ENCODE measurements at places on chromosomes 3 and 15. TPM values are rescaled to one million over a fixed set of nuclear protein-coding genes. Genes with fewer than 3 reads are reported as not detected.

The TPRG1 gene
- 1.3 TPM for total RNA-seq

DNA sequence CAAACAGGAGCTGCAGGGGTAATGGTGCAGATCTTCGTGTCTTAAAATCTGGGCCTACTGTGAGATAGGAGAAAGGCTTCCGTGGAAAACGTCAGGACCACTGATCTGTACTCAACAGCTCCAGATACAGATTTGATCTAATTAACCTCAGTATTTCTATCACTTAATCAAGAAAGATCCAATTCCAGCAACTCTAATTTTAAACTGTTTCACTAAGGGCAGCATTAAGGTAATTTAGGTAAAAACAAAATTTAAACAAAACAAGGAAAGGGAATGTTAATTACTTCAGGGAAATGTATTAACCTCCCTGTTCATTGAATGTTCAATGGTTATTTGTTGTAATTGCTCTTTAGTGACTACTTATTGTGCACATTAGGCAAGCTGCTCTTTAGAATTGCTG is 26.4 kb upstream of the TTC14 start:
- DNase-seq = no peak

The AADAC gene
- total RNA-seq = 0.32 TPM

DNA sequence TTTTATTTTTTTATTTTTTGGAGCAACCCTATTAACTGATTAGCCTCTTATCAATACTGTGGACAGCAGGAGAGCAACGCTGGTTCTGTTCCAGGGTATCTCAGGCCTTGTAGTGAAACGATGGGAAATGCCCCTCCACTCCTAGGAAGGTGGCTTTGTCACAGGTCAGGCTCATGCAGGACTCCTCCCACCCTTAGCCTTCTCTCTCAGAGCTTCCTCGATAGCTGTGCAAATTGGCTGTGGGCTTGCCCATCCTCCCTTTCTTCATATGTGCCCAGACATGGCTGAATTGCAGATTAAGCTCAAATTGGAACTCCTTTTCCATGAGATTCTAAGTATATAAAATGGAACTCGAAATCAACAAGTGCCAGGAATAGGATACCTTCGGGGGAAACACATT is 38.5 kb downstream of the TMEM41A start:
- no peak for DNase-seq

DNA sequence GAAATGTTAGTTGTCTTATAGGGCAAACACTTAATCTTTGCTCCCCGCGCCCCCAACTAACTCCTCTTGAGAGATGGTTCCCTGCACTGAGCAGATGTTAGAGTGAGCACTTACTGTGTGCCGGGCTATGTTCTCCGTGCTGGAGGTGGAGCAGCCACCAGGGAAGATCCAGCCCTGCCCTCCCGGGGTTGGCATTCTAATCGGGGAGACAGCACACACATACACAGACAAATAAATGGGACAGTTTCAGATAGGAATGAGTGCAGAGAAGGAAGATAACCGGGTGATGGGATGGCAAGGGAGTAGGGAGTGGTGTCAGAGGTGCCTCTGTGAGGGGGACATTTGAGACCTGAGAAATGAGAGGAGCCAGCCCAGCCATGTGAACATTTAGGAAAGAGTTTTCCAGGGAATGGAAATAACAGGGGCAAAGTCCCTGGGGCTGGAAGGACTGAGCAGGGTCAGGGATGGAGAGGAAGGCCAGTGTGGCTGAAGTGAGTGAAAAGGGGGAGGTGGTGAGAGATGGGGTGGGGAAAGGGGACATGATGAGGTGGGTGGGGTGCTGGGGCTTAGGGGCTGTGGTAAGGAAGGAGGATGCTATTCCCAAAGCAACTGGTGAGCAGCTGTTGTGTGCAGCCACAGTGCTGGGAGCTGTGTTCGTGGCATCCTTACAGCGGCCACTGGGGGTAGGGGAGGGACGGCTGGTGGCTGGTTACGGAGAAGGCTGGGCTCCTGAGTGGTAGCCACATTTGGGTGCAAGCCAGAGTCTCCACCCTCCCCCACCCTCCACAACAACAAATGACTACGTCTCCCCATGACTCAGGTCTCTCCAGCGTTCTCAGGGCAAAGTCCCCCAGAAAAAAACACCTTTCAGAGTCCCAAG is 15.4 kb upstream of the FGD5 start:
- no peak for DNase-seq

GRCh38 chr3:138384531-138384930 is 36.2 kb downstream of the MRAS start:
- no peak for DNase-seq

DNA sequence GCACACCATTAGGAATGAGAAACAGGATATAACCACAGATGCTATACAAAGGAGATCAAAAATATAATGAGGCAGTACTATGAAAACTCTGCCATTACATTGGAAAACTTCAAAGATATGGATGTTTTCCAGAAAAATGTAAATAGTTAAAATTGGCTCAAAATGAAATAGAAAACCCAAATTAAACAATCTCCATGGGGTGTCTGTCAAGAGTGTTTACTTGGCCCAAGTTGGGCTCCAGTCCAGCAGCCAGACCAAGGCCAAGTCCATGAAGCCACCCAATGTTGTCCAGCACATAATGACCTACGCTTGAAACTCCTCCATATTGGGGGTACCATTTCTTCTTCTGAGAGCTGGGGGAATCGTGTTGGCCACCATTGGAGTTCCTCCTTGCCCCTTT is 37.1 kb downstream of the CTXND1 start:
- no peak for DNase-seq

DNA sequence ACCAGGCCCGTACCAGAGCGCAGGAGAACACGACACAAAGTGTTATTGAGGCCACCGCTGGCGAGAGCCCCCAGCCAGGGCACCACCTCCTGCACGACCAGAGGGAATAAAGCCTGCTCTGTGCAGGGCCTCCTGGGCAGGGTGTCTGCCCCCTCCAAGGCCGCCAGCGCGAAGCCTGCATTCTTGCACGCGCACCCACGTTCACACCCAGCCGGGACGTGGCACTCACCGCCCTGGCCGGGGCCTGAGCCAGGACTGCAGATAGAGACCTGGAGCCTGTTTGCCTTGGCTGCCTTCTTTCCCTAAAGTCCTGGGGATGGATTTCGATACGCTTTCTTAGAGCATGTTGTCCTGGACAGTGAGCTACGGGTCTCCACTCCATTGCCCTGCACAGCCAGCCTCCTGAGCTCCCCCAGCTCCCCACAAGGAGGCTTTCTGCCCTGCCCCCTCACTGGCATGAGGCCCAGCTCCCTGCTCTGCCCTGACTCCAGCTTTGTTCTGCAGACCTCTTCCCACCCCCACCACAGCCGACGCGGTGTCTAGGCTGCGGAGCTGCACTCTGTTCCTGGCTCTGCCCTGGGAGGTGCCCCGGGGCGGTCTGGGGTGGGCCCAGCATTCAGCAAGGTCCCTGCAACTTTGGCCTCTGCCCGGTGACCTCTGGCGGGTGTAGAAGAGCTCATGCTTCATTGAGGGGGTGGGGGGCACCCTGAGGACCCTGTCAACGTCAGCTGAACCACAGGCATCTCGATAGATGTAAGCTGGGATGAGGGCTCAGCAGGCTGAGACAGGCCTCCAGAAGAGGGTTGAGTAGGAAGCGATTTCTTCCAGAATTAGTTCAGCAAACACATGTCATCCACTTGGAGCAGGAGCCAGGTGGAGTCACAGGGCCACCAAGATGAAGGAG is 145.0 kb downstream of the LRRK1 start:
- no peak for DNase-seq

Measured in fibroblast of villous mesenchyme (primary cell).